ENCODE measurements at places on chromosomes 16 and 17.

GRCh38 chr16:75821117-75821516 is 94.8 kb upstream of the CPHXL start:
- DNase-seq, result no peak

DNA sequence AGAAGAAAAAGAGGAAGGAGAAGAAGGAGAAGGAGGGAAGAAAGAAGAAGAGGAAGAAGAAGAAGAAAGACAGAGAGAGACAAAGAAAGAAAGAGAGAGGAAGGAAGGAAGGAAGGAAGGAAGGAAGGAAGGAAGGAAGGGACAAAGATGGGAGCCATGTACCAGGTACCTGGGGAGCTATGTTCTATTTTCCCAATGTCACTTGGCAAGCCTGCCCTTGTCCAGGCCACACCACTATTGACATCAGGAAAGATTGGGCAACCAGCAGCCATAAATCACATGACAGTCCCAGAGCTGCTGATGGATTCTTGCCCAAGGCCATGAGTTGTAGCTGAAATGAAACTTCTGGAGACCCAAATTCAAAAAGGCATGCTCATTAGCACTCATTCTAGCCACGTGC is 2.7 kb upstream of the CES1 start:
- DNase-seq, result no peak

DNA sequence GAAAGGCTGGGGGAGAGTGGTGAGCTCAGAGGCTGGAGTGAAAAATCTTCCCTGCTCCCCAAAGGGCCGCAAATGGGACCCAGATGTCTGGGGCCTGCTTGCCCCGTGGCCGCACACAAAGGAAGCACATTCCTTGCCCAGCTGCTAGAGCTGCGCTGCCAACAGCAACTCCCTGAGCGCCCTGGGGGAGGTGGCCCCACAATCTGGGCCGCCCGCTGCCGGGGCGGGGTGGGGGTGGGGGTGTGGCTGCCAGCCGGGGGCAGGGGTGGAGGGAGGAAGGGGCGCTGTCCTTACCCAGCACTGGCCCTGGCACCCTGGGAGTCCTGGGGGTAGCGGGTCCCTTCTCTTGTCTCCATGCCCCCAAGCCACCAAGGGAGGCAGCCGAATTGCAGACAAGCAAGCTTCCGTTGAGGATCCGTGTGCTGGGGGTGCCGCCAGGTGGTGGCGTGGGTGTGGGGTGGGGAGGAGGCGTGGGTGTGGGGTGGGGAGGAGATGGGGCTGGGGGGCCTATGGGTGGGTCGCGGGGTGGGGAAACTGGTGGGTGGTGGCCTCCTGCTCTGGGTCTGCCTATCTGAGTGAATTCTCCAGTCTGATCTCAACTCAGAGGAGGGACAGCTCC is 48.4 kb upstream of the PABPN1L start:
- no peak for DNase-seq

GRCh38 chr17:34902831-34903547 is 58.3 kb downstream of the CCT6B start:
- DNase-seq, result no peak

DNA sequence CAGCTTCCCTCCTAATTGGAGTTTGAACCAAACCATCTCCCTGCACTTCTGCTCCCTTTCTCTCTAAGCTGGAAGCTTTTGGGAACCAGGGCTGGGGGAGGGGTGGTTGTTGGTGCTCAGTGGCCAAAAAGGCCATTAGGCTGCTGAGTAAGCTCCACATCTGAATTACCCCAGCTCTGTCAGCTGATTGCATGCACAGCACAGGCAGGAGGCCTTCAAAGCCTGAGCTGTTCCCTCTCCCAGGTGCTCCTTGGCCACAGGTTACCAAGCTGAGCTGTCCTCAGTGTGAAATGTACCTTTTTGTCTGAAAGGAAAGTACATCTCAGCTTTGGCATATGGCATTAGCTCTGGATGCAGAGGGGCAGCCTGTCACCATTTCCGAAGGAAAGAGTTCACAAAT is 6.2 kb upstream of the TBKBP1 start:
- DNase-seq, result no peak

DNA sequence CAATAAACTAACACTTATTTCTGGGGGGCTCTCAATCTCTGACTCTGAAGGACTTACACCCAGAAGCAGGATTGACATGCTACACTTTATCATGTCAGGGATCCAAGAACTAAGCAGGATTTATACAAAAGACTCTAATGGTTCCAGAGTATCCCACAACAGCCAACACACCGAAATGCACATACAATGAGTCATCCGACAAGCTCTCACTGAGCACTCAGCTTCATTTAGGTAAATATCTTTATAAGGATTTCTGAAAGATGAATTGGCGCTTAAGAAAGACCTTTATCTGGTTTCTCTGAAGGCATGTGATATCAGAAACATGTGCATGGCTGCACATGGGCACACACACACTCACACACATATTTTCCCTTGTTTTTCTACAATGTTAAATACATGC is 77.2 kb downstream of the TOX3 start:
- no peak for DNase-seq

- no peak for DNase-seq
Measured at GRCh38 chr16:55506083-55506482, 2.8 kb upstream of the LPCAT2 start.

- no peak for DNase-seq
Measured at GRCh38 chr17:57257195-57257894, 1.0 kb downstream of the MSI2 start.

- no peak for DNase-seq
Measured at GRCh38 chr16:10918294-10919002, 23.8 kb downstream of the DEXI start.

- DNase-seq, result no peak
Measured at GRCh38 chr17:21816592-21817567, 124.6 kb downstream of the KCNJ18 start.

GRCh38 chr16:56306690-56307533 is 115.6 kb downstream of the GNAO1 start:
- no peak for DNase-seq

- DNase-seq, result peak; percentile 82
Measured at GRCh38 chr17:82457929-82458178, 687 bp upstream of the NARF start.

- DNase-seq, result peak; percentile 17
Measured at GRCh38 chr17:10792151-10792550, 11.7 kb downstream of the TMEM238L start.

DNA sequence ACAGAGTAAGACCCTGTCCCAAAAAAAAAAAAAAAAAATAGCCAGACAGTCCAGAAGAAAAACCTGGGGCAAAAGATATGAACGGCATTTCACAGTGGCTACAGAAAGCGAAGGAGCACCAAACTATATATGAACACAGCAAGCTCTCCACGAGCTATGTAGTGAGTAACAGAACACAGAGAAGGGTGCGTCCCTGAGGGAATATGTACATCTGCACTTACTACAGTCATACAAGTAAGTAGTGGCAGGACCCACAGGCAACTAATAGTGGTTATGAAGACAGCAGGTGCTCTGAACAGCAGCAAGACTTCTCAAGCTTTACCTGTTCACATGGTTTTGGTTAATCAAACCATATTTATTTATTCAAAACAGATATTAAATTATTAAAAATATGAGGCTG is 15.8 kb downstream of the TRAP1 start:
- DNase-seq, result no peak

GRCh38 chr17:28973425-28973824 is 22.1 kb upstream of the PHF12 start:
- DNase-seq, result no peak

GRCh38 chr16:5634666-5635180 is 537.1 kb upstream of the EEF2KMT start:
- no peak for DNase-seq

GRCh38 chr16:89184933-89185794 is 13.6 kb downstream of the CDH15 start:
- DNase-seq, result no peak

- DNase-seq, result no peak
Measured at GRCh38 chr17:8947201-8947600, 18.3 kb downstream of the PIK3R5 start.

DNA sequence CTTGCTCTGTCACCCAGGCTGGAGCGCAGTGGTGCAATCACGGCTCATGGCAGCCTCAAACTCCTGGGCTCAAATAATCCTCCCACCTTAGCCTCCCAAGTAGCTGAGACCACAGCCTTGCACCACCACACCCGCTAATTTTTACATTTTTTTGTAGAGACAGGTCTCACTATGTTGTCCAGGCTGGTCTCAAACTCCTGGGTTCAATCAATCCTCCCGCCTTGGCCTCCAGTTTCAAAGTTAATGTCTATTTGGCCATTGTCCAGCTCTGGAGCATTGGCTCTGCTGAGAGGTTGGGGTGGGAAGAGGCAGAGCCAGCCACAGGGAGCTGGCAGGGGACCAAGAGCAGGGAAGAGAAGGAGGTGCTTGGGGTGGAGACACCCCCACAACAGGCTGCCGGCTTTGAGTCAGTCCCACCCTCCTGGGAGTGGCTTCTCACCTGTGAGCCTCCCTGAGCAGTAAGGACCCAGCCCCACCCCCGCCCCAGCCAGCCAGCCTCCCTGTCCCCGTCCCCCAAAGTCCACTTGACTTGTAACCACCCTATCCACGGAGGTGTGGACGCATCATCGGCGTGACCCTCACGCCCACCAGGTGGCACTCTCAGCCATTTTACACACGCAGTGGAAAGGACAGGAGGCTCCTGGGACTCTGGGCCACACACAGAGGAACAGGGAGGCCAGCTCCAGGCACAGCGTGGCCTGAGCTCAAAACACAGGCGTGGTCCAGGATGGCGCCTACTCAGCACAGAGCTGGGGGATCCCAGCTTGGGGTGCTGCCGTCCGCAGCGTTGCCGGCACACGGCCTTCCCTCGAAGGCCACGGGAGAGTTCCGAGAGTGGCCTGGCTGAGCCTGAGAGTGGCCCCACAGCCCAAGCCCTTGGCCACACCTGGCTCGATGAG is 22.8 kb upstream of the PVALEF start:
- DNase-seq, result peak; percentile 39

GRCh38 chr16:25151996-25152395 is 40.5 kb downstream of the LCMT1 start:
- no peak for DNase-seq

- no peak for DNase-seq
Measured at GRCh38 chr16:54203384-54203783, 83.2 kb downstream of the IRX3 start.

DNA sequence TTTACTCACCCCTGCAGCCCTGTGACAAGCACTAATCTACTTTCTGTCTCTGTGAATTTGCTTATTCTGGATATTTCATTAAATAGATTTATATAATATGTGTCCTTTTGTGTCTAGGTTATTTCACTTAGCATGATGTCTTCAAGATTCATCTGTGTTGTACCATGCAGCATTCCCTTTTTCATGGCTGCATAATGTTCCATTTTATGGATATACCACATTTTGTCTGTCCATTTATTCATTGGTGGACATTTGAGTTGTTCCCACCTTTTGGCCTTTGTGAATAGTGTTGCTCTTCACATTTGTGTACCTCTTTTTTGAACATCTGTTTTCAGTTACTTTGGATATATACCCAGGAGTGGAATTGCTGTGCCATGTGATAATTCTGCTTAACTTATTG is 110.3 kb downstream of the ELAC2 start:
- no peak for DNase-seq

- DNase-seq, result no peak
Measured at GRCh38 chr17:21275047-21275578, 9.4 kb upstream of the MAP2K3 start.

DNA sequence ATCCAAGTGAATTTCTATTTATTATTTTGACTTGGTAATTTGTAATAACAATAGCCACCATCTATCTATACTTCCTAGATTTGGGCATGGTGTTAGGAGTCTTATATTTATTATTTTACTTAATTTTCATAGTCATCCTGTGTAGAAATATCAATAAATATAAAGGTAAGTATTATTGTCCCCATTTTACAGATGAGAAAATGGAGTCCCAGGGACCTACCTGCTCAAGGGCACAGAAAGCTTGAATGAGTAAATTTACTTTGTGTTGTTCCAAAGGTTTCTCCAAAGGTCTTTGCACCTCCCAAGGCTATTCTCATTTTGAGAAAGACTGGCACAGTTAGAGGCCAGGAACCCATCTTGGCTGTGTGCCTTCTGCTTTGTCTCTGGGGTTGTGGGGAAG is 738.3 kb downstream of the WWOX start:
- no peak for DNase-seq

GRCh38 chr17:33901085-33901484 is 354.0 kb upstream of the CCL2 start:
- no peak for DNase-seq
